ENCODE measurements at places on chromosomes 1 and 21.

DNA sequence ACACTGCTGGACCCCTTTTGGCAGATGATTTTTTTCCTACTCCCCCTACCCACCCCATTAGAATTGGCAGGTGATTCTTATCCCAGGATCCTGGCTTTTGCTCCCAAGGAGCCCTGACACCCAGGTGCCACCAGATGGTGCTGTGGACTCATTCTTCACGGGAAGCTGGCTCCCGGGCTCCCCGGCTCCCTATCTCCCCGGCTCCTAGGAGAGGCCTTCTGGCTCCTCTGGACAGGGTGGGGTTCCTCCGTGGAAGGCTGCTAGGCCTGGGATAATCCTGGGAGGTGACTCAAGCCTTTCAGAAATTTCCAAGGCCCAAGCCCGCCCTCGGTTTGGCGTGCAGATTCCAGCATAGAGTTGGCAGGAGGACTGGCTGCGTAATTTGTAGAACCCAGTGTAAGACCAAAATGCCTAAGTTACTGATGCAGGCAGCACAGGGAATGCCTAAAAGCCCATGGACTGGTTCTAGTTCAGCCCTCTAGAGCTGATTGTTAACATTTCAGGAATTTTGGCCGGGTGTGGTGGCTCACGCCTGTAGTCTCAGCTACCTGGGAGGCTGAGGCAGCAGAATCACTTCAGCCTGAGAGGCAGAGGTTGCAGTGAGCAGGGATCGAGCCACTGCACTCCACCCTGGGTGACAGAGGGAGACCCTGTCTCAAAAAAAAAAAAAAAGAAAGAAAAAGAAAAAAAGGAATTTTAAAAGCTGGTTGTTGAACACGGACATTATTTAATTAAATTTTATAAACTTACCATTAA lies 6.8 kb upstream of the BSDC1 start:
- H3K36me3 ChIP-seq: peaks cover 1% of the 10 kb centered on the region
- H3K4me1 ChIP-seq: peaks cover 2% of the 10 kb centered on the region
- no peaks in the 10 kb centered on the region for H3K27me3 ChIP-seq
- DNase-seq: peak; percentile 26
- H3K4me3 ChIP-seq: no peak overlapping the region

- no peak for DNase-seq
- no peaks in the 10 kb centered on the region for H3K27me3 ChIP-seq
- no peaks in the 10 kb centered on the region for H3K36me3 ChIP-seq
- no peaks in the 10 kb centered on the region for H3K4me1 ChIP-seq
- no peak overlapping the region for H3K4me3 ChIP-seq
- no peak overlapping the region for H3K27ac ChIP-seq
These were observed 6.2 kb downstream of the TFF2 start for GRCh38 chr21:42344631-42345030.

- peaks cover 23% of the 10 kb centered on the region for H3K27me3 ChIP-seq
- peaks cover 11% of the 10 kb centered on the region for H3K4me1 ChIP-seq
- no peak overlapping the region for H3K4me3 ChIP-seq
- no peak for DNase-seq
- no peaks in the 10 kb centered on the region for H3K36me3 ChIP-seq
These were observed 122.5 kb upstream of the ZBTB40 start for GRCh38 chr1:22329148-22329515.

DNA sequence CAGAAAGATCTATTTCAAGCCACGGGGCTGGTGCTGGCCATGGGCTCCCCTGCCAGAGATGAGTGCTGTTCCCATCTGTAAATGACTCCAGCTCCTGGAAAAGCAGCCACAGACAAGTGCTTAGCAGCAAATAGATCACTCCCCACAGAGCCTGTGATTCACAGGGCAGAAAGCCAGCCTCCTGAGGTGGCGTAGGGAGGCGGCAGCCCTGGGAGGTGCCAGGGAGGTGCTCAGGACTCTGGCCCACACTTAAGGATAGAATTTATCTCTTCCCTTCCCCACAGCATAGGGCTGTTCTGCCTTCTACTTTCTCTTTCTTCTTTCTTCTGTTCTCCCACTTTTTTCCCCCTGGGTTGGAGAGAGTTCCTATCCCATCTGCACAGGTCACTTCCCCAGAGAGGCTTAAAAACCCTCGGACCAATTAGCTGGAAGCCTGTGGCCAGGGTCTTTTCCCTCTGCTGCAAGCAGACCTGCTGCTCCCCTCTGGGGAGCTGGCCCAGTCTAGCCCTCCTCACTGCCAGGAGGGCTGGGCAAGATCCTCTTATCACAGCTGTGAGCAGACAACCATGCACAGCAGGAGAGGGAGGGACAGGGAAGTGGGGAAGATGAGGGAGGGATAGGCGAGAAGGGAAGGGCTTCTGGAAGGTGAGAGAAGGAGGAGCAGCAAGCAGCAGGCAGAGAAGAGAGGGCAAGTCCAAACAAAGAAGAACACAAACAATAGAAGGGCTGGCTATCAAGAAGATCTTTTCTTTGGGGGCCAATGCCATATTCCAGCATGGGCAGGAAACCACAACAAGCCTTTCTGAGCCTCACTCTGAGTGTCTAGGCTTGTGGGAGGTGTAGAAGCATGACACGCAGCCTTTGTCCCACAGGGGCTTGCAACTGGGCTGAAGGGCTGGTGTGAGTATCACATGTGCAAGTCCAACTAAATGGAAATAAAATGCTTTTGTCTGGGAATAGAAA lies 41.0 kb downstream of the KCND3 start:
- H3K36me3 ChIP-seq: no peaks in the 10 kb centered on the region
- H3K4me1 ChIP-seq: no peaks in the 10 kb centered on the region
- no peak overlapping the region for H3K27ac ChIP-seq
- no peak overlapping the region for H3K4me3 ChIP-seq
- no peak for DNase-seq
- peaks cover 31% of the 10 kb centered on the region for H3K27me3 ChIP-seq

DNA sequence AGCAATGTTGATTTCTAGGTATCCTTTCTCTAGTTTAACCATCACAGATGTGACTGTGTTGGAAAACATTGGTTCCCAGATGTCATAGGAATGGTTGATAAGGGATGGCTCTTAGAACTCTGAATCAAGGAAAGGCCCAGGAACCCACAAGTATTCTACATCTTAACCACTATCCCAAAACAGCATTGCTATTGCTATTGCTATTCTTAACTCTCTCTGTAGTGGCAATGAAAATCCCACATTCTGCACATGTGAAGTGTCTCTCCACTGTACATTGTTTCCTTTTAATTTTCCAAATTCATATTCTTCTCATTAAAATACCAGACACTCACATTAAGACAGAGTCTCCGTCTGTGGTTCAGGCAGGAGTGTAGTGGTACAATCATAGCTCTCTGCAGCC lies 420.4 kb upstream of the RUNX1 start:
- no peaks in the 10 kb centered on the region for H3K4me1 ChIP-seq
- no peaks in the 10 kb centered on the region for H3K27me3 ChIP-seq
- no peak for DNase-seq
- no peaks in the 10 kb centered on the region for H3K36me3 ChIP-seq

- no peak for DNase-seq
- H3K27ac ChIP-seq: no peak overlapping the region
- H3K4me3 ChIP-seq: no peak overlapping the region
- peaks cover 8% of the 10 kb centered on the region for H3K4me1 ChIP-seq
- H3K36me3 ChIP-seq: no peaks in the 10 kb centered on the region
- no peaks in the 10 kb centered on the region for H3K27me3 ChIP-seq
These were observed 155.3 kb downstream of the DISC1 start for GRCh38 chr1:231781892-231782291.

- no peaks in the 10 kb centered on the region for H3K27me3 ChIP-seq
- H3K36me3 ChIP-seq: no peaks in the 10 kb centered on the region
- peak overlapping the region; percentile 93 for H3K27ac ChIP-seq
These were observed 113.2 kb downstream of the TOMM20 start for GRCh38 chr1:235015291-235015985.

GRCh38 chr1:83997631-83998030 lies 1.3 kb downstream of the TTLL7 start:
- H3K27ac ChIP-seq: no peak overlapping the region
- no peak for DNase-seq
- H3K27me3 ChIP-seq: peaks cover 59% of the 10 kb centered on the region
- no peaks in the 10 kb centered on the region for H3K36me3 ChIP-seq

- H3K27ac ChIP-seq: no peak overlapping the region
- no peak overlapping the region for H3K4me3 ChIP-seq
- H3K27me3 ChIP-seq: no peaks in the 10 kb centered on the region
- no peaks in the 10 kb centered on the region for H3K4me1 ChIP-seq
- DNase-seq: no peak
These were observed 147.2 kb upstream of the SERTAD4 start for GRCh38 chr1:210085359-210085758.

DNA sequence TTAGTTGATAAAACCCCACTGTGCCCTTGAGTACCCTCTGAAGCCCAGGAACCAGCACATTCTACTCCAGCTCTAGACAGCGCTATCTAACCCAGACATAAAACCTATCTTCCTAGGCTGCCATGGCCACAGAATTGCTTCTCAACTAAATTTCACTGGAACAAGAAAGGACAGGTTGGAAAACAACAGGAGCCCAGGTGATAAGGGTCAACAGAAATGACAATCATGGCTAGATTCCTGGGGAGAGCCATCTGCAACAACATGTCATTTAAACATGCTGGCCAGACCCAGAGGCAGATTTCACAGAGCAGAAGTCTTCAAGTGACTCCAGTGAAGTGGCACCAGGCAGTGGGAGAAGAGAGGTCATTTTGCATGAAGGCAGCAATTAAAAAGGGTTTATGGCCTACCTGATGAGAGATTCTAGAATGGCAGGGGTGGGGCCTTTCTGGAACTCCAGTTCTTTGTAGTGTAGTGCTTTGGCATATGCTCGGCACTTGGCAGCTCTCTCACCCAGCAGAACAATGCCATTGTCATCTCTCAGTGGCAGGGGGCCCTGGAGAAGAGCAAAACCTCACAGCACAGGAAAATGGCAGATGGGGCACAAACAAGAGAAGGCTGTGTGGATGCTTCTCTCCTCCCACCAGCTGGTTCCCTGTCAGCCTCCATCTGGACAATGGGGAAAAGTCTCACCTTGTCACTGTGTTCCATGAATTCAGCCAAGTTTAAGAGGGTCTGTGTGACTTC lies 9.9 kb downstream of the ANGPTL7 start:
- H3K27ac ChIP-seq: no peak overlapping the region
- no peak for DNase-seq
- H3K4me1 ChIP-seq: no peaks in the 10 kb centered on the region
- H3K4me3 ChIP-seq: no peak overlapping the region

DNA sequence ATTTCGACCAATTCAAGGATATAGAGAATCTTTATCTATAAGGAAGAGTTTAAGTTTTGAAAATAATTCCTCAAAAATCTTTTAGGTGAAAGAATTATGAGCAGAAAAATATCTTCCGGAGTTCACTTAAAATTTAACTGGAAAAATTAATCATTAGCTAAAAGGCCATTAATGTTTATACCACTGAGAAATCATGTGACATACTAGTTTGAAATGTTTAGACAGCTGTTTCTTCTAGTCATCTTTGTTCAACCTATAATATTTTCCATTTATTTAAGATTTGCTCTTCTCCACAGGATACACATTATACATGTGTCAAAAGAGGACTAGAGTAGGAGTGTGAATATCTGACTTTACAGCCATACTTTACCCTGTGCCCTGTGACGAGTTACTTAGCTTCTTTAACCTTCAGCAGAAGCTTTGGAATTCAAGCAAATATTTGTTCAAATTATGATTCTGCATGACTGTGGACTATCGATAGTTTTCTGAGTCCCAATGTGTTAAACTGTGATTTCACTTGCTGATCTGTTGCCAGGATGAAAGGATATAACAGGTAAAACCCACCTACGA lies 374.8 kb downstream of the BRINP3 start:
- no peak overlapping the region for H3K27ac ChIP-seq
- no peaks in the 10 kb centered on the region for H3K27me3 ChIP-seq
- no peaks in the 10 kb centered on the region for H3K36me3 ChIP-seq
- DNase-seq: no peak
- no peaks in the 10 kb centered on the region for H3K4me1 ChIP-seq
- H3K4me3 ChIP-seq: no peak overlapping the region

DNA sequence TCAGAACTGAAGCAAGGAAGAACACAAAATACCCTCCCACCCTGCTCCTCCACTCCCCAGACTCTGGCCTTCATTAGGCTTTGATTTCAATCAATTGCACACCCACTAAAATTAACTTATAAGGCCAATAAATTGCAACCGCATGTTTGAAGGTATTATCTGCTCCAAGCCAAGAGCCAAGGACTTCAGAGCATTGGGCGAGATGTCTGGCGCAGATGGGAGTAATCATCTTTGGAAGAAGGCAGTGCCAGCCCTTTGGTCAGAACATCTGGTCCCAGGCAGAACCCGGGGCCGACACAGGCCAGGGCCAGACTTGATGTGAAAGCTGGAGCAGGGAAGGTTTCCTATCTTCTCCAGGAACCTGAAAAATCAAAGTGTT lies 60.0 kb downstream of the SLC66A1 start:
- H3K4me1 ChIP-seq: peaks cover 3% of the 10 kb centered on the region
- DNase-seq: no peak
- H3K4me3 ChIP-seq: no peak overlapping the region
- H3K36me3 ChIP-seq: peaks cover 53% of the 10 kb centered on the region
- no peaks in the 10 kb centered on the region for H3K27me3 ChIP-seq

- H3K36me3 ChIP-seq: no peaks in the 10 kb centered on the region
- no peaks in the 10 kb centered on the region for H3K4me1 ChIP-seq
- DNase-seq: no peak
- H3K27me3 ChIP-seq: no peaks in the 10 kb centered on the region
- H3K27ac ChIP-seq: no peak overlapping the region
These were observed 76.7 kb downstream of the KCTD3 start for GRCh38 chr1:215643592-215644321.

GRCh38 chr1:29878501-29878900 lies 642.2 kb downstream of the PTPRU start:
- H3K4me3 ChIP-seq: no peak overlapping the region
- no peak for DNase-seq
- H3K4me1 ChIP-seq: no peaks in the 10 kb centered on the region
- H3K36me3 ChIP-seq: no peaks in the 10 kb centered on the region

DNA sequence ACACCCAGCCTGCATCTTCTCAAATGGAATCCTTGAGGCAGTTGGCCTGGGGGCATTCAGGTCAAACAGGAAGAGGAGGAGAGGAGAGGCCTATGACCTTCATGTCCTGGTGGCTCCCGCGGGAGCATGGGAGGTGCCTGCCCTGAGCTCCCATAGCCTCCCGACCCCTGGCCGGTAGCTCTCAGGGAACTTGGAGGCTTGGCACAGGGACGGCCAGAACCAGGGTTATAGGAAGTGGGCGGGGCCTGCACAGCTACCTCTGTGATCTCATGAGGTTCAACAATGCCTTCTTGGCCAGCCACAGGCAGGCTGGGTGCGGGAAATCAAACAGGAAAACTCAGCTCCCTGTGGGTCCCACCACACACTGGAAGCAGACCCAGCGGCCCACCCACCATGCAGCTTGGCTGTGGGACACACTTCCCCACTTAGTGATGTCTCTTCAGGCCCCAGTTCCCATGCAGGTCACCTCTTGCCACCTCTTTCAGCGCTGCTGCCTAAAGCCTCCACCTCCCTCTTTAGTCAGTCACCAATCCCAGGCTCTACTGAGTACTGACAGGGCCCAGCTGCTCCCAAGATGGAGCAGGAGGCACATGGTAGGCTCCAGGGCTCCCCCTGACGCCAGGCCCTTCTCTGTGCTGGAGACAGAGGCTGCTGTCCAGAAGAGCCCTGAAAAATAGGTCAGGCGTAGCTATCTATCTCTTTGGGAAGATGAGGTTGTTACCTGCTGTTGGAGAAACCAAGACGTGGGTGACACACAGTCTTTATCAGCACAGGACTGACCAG lies at the start of gene SLFNL1:
Gene SLFNL1, minus strand, starts transcription at position 200 of the 783 bp plus-strand sequence. CDS start 1,065 bp downstream, outside the sequence.
- H3K27me3 ChIP-seq: no peaks in the 10 kb centered on the region
- H3K36me3 ChIP-seq: peaks cover 30% of the 10 kb centered on the region
- peaks cover 24% of the 10 kb centered on the region for H3K4me1 ChIP-seq
- no peak within 1 kb of the TSS for H3K4me3 ChIP-seq
- peak within 1 kb of the TSS; percentile 73 for H3K27ac ChIP-seq
